MG63 (cell line): ENCODE measurements at places on chromosomes 7 and 10. TPM values are rescaled to one million over a fixed set of nuclear protein-coding genes. Genes with fewer than 3 reads are reported as not detected.

- DNase-seq, result no peak
These were observed 63.1 kb downstream of the AUTS2 start for GRCh38 chr7:69661342-69661741.

DNA sequence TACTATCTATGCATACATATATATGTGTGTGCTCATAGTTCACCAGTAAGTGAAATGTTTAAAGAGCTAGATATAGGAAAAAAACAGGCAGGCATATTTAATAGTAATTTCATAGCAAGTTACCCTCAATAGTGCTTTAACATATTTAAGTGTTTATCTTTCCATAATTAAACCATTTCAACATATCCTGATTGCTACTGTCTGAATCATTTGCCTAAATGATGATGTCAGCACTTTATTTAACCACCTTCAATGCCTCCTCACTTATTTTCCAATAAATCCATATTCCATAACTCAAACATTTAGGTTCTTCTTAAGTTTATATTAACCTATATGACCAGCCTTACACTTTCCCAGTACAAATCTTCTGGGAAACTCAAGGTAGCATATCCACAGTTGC is 601.1 kb downstream of the ARL4A start:
- DNase-seq, result no peak

Gene OR6V1
- total RNA-seq, result not detected in 2 replicates

DNA sequence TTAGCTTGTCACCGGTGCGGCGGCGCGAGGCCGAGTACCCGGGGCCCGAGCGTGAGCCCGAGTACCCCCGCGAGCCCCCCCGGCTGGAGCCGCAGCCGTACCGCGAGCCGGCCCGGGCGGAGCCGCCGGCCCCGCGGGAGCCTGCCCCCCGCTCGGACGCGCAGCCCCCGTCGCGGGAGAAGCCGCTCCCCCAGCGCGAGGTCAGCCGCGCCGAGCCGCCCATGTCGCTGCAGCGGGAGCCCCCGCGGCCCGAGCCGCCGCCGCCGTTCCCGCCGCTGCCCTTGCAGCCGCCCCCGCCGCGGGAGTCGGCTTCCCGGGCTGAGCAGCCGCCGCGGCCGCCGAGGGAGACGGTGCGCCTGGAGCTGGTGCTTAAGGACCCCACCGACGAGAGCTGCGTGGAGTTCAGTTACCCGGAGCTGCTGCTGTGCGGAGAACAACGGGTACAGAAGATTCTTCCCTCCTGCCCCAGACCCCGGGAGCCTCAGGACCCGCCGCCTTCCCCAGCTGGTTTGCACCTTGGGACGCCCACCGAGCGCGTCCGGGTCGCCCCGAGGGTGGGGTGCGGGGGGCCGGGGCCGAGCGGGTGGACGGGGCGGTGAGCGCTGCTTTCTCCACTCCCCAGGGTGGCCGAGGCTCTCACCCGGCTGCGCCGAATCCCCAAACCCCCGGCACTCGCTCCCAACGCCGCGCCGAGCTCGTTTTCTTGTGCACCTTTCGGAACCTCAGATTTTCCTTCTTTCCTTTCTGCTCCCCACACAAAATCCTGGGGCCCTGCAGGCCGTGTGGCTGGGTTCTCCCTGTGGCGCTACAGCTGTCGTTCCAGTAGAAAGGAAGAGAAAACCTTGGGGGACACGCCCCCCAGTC is 708 bp downstream of the UBN2 start:
- DNase-seq, result peak; percentile 14

DNA sequence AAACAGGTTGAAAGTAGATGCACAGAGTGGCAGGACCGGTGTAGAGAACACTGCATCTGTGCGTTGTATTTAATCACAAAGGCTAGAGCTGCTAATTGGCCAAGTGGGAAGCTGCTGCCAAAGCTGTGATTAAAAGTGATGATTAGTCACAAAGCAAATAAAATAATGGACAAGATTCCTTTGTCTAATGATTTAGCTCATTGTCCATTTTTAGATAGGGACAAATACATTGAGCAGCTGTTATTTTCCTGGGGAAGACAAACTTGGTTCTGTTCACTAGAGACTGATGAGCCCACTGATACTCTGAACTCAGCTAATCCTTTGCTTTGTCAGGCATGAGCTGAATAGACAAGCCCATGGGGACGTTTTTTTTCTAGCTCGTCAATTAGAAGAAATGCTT is 19.7 kb downstream of the UBE3C start:
- no peak for DNase-seq

Gene NIPSNAP2
- total RNA-seq, result 30.9 and 36.4 TPM in 2 replicates

DNA sequence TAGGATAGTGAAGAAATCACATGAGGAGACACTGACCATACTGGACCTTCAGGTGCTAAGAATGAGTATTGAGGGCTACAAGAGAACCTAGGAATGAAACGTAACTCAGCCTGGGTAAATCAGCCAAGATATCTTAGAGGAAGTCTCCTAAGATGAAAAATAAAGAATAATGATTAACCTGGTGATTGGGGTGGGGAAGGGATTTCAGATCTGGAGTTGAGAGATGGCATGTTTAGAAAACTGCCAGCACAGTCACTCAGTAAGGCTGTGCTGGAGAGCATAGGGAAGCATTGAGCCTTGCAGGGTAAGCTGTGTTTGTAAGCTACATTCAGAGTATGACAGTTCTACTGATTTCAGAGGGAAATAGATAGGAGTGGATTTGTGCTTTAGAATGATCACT is 1.9 kb upstream of the MALRD1 start:
- no peak for DNase-seq

GRCh38 chr10:85548034-85548433 is 818.6 kb downstream of the GRID1 start:
- peak; percentile 19 for DNase-seq

GRCh38 chr10:381805-382204 is 246.6 kb downstream of the ZMYND11 start:
- no peak for DNase-seq

- DNase-seq, result peak; percentile 3
These were observed 49.4 kb downstream of the AKR1D1 start for GRCh38 chr7:138125598-138126111.

DNA sequence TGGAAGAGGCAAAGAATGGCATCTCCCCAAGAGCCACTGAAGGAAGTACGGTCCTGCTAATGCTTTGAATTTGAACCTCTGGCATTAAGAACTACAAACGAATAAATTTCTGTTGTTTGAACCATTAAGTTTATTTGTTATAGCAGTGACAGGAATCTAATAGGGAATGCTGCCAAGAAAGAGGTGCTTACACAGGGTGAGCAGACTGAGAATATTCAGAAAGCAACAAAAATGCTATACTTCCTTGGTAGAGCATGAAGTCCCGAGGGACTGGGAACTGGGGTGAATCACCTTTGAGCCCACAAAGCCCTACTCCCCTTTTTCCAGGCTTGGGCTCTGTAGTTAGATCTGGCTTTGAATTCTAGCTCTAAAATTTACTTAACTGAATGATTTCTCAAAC is 45.0 kb downstream of the PANK1 start:
- DNase-seq, result no peak

DNA sequence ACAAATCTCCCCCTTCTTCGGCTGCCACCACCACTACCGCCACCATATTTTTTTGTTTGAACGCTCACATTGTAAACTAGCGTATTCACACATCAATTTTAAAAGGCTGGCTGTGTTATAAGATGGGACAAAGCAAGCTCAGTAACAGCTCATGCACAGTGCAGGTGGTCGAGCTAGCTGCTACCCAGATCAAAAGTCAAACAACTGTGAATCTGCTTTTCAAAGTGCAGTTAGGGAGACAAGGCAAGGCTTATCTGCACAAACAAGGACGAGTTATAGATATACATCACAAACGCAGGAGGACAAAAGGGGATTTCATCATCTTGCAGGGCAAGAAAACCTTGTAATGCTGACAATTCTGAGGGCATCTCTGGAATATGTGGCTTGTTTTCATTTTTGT is 231.6 kb downstream of the VTI1A start:
- no peak for DNase-seq

Gene OR2A7
- 0.79 TPM in 1 of 2 replicates, not detected in the other for total RNA-seq
